ENCODE measurements at places on chromosomes 5 and 9.

- no peak for DNase-seq
Measured at GRCh38 chr9:69444021-69444420, 119.0 kb downstream of the ENTREP1 start.

DNA sequence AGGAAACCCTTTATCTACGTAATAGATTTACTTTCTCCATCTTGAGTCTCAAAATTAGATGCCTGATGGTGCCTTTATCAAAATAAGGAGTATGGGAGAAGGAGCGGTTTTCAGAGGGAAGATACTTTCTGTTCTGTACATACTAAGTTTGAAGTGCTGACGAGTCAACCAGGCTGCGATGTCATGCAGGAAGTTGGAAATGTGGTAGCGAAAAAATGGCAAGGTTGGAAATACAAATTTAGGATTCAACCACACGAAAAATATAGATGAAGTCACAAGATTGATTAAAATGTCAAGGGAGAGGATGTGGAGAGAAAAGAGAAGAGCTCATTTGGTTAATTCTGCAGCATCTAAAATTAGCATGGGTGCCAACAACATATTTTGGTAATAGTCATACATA lies 129.5 kb downstream of the FOXD1 start:
- no peak for DNase-seq

DNA sequence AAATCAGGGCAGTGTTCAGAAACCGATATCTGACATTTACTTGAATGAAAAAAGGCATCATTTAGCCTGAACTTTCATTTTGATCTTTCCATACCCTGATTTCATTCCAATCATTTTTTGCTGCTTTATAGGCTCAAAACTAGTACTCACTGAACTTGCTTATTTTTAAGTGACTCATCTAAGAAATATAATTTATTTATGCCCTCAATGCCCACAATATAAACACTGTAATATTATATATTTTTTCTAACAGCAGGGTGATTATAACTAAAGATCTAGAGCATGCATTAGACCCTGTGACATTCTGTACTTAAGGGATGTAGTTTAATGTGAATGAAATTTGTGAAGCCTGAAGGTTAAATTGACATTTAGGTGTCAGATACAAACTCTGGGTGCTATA lies 446.1 kb upstream of the CDH10 start:
- no peak for DNase-seq

- no peak for DNase-seq
Measured at GRCh38 chr9:749716-750115, 91.8 kb upstream of the DMRT1 start.

- DNase-seq, result no peak
Measured at GRCh38 chr5:131589510-131590348, 45.3 kb downstream of the RAPGEF6 start.

- peak; percentile 21 for DNase-seq
Measured at GRCh38 chr9:132268725-132269352, 85.9 kb downstream of the SETX start.

DNA sequence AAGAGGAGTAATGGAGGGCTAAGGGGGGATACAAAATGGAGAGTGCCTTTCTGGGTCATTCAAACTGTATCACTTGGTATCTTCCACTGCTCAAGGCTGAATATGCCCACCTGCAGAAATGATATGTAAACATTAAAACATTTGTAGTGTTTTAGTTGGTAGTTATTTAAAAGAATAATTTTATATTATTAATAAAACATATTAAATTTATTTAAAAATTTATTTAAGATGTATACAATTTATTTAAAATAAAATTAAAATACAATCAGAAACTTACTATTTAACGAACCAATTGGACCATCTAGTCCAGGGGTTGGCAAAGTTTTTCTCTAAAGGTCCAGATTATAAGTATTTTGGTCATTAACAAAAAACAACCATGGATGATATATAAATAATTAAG lies 308.5 kb downstream of the PLK2 start:
- no peak for DNase-seq

GRCh38 chr9:123687246-123687751 lies 242.6 kb downstream of the DENND1A start:
- peak; percentile 18 for DNase-seq

DNA sequence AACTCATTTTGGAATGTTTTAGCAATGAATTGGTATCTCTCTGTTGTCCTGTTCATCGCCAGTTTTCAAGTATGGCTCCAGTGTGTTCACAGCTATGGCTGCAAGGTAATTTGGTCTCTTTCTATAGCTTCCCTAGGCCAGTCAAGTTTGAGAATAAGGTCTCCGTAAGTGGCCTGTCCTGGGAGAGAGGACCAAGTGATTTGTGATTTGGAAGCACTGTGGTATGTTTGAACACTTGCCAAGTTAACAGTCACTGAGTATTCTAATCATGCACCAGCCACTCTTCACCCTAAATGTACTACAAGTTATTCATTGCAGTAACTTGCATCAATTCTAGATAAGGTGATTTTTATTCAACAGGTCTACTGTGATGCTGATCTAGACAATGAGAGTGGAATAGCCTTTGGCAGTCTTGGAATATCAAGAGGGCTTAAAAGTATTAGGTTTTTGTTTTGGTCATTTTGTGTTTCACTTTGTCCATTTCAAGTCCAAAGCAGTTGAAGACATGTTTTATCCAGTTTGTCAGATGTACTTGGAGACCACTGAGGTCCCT lies 41.1 kb downstream of the G3BP1 start:
- DNase-seq, result no peak

DNA sequence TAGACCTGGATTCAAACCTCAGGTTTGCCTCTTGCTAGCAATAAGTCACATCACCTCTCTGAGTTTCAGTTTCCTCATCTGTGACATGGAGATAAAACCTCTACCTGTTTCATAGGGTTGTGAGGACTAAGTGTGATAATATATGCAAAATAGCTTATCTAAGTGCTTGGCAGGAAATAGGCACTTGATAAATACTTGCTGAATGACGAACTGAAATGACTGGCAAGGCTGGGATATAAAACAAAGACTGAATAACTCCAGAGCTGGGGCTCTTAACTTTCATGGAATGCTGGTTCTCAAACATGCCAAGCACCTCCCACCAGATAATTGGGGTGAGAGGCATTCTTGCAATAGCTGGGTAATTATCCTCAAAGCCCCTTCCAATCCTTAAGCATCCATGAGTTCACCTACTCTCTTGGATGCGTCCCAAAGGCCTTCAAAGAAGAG lies 87.6 kb downstream of the ADRB2 start:
- no peak for DNase-seq

- DNase-seq, result no peak
Measured at GRCh38 chr5:157390551-157391297, 69.3 kb upstream of the NIPAL4 start.

DNA sequence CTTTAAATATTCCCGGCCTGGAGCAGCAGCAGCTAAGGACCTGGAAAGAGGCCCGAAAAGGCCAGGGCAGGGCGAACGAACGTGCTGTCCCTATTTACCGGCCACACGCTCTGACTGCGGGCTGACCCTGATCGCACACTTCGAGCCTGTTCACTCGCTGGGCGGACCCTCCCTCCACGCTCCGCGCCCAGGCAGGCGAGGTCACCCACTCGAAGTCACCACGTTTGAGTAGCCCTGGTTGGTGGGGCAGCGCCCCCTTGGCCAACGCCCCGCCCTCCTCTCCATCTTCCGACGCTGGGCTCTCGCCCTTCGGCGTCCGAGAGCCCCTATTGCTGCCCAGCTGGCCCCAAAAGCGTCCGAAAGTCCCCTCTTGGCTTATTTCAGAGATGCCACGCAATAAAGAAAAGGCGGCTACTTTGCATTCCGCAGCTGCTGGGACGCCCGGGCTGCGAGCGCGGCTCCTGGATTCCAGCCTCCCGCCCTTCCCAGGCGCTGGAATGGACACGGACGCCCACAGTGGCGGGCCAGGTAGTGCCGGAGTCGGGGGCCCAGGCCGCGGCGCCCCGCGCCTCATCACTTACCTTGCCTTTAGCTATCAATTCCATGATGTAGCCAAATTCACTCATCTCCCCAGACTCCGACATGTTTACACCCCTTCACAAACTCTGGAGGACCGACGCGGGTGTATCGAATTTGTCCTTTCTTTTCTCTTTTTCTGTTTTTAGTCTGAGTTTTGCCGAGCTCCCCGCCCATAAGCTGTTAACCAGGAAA lies 9.9 kb upstream of the TRIM36 start:
- no peak for DNase-seq

DNA sequence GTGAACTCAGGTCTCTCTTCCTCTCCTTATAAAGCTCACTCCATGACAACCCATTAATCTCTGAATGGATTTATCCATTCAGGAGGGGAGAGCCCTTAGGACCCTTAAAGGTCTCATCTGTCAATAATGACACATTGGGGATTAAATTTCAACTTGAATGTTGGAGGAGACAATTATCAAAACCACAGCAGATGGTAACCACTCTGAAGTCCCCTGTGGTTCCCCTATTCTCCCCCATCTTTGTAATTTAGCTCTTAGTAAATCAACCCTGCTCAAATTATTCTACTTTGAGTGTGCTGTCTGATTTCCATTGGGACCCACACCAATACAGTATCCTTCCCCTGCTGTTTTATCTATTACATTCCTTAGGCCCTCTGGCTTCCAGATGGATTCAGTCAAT lies 72.0 kb upstream of the RAI14 start:
- peak; percentile 77 for DNase-seq

GRCh38 chr9:95058121-95058785 lies 259.3 kb downstream of the FANCC start:
- DNase-seq, result no peak

GRCh38 chr5:22223079-22223478 lies 630.1 kb downstream of the CDH12 start:
- no peak for DNase-seq

DNA sequence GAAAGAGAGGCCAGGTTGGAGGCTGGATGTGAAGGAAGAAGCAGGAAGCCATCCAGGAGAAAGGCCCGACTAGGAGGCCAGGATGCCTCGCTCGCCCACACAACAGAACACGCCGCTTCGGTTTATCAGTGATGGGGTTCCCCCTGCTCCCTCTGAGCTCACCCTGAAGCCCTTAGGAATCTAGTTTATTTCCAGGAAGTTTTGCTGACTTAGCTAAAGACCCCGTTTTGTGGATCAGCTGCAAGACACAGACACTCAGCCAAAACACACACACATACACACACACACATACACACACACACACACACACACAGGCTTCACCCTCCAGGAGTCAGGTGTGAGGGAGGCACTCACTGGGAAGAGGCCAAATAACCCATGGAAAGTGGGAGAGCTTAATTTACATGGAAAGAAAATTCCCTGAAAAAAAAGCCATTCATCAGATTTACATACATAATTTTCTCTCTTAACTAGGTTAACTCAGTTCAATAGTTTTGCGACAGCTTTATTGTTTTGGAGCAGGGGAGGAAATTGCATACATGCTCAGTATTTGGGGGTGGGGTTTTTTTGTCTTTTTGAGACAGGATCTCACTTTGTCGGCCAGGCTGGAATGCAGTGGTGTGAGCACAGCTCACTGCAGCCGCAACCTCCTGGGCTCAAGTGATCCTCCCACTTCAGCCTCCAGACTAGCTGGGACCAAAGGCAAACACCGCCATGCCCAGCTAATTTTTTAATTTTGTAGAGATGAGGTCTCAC lies 92.7 kb upstream of the HAND1 start:
- DNase-seq, result no peak

- no peak for DNase-seq
Measured at GRCh38 chr5:131265311-131265803, 1.5 kb downstream of the CDC42SE2 start.

DNA sequence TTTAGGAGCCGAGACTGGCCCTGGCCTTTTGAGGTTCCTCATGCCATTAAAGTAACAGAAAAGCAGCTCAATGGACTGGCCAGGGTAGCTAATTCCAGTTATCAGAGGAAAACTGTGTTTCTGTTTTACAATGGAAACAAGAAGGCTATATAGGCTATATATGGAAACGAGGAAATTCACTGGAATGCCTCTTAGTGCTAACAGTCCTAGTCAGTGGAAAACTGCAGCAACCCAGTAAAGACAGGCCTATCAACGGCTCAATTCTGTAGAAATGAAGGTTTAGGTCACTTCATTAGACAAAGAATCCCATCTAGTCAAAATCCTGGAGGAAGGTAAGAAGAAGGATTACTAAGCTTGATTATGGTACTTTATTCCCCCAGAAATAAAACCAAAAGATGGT lies 3.2 kb upstream of the TICAM2 start:
- DNase-seq, result no peak

DNA sequence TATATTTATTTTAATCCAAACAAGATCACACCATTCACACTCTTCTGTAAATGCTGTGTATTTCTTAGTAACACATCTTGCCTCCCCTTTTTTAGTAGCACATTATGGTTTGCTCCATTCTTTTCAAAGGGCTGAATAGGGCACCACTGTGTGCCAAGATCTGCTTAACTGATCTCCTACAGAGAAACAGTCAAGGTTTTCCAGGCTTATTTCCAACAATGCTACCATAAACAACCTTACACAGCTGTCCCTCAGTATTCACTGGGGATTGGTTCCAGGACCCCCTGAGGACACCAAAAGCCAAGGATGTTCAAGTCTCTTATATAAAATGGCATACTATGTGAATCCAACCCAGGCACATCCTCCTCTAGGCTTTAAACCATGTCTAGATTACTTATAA lies 16.5 kb downstream of the GOLM1 start:
- DNase-seq, result no peak

DNA sequence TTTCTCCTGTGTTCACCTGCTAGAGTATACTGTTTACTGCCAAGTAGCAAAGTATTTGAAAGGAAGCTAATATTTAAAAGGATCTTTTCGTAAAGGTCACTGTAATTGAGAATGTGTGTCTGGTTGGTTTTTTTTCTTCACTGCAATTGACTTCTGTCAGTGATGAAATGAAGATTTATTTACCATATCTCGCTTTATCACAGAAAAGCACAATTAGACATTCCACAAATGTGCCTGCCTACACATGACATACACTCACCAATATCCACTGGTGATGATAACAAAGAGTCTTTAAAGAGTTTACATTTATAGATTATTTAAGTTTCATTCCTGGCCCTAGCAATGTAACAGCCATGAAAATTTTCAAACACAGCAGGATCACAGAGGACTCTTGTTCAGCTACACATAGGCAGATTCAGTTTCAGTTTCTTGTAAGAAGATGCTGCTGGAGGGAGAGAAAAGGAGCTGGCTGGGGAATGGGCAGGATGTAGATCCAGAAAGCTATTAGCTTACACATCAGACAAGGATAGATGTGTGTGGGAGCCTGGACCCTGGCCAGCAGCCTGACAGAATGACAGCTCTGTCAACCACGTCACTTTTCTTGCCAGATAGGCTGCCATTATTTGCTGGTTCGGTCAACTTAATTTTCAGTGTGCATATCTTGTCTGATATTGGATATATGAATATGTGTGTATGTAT lies 104.0 kb downstream of the GDNF start:
- DNase-seq, result no peak

- DNase-seq, result no peak
Measured at GRCh38 chr5:159682623-159683022, 233.7 kb upstream of the ADRA1B start.

- peak; percentile 26 for DNase-seq
Measured at GRCh38 chr5:78320401-78320800, 25.9 kb upstream of the AP3B1 start.

- DNase-seq, result no peak
Measured at GRCh38 chr5:171450423-171451331, 31.2 kb downstream of the FGF18 start.
